ENCODE measurements at places on chromosomes 5 and 9.

GRCh38 chr5:87788416-87788815 is 375.7 kb upstream of the CCNH start:
- no peak for DNase-seq

DNA sequence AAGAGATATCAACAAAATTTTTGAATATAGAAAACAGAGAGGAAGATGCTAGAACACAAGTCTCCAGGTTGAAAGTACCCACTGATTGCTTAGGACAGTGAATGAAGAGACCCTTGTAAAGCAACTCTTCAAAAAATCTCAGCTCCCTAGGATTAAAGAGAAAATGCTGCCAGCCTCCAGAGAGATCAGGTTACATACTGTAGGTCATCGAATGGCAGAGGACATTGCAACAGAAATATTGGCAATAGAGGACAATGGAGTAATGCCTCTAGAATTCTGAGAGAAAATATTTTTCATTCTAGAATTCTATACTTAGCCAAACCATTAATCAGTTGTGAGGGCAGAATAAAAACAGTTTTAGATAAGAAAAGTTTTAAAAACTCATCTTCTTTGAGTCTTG is 43.1 kb upstream of the ELL2 start:
- no peak for DNase-seq

- DNase-seq, result no peak
Observed at GRCh38 chr9:104900871-104901270, 27.1 kb downstream of the ABCA1 start.

DNA sequence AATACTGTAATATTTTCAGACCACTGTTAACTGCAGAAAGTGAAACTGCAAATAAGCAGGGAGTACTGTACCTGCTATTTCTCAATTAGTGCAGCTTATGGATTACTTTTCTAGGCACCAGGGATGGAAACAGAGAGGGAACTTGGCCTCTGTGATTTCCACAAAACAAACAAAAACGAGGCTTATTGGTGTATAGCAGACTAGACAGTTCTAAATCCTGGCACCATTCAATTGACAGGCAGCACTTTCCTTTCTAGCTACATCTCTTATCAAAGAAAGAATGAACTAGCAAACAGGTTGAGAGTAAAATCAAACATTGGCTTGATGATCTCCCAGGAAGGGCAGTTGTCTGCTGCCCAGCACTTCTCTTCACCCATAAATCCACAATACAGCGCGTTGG is 16.0 kb upstream of the IL33 start:
- no peak for DNase-seq

DNA sequence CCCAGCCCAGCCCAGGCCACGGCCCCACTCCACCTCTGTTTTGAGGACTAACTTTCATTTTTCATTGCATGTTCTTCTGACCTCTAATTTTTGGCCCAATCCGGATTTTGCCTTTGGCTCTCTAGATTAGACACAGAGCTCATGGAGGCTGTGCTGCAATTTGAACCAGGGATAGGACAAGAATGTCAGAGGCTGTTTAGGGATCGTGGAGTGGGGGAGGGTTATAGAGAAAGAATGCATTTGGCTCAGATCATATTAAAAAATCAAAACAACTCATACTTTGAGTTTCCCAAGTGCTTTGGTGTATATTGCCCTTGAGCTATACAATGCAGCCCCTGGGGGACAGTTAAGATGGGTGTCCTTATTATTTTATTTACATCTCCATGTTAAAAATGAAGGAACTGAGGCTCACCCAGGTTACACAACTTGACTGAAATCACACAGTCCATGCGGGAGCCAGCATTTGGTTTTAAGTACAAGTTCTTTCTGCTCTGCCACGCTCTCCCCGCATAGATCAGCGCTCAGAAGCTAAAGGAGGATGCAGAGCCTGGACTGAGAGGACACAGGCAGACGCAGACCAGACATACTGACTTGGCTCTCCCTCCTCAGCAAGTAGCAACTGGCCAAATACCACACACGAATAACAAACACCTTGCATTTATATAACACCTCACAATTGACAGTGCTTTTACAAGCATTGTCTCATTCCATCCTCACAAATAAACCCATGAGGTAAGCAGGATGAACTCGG is 126.4 kb upstream of the RAI14 start:
- no peak for DNase-seq

DNA sequence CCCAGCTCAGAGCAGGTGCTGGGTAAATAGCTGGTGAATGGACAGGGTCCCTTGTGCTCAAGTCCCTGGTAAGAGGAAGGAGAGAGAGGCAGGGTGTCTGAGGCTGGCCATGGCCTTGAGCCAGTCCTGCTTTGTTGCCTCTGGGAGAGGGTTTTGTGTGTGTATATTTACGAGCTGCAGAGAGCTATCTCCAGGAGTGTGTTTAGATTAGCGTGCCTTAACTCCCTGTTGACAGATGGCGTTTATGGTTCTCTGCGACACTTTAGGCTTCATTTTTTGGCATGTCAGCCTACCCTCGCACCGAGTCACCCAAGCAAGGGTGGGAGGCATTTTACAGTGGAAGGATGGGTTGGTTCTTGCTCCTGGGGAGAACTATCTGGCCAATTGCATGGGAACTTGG is 22.2 kb downstream of the HMCN2 start:
- no peak for DNase-seq

- DNase-seq, result no peak
Observed at GRCh38 chr9:15725953-15726352, 173.1 kb downstream of the CCDC171 start.

DNA sequence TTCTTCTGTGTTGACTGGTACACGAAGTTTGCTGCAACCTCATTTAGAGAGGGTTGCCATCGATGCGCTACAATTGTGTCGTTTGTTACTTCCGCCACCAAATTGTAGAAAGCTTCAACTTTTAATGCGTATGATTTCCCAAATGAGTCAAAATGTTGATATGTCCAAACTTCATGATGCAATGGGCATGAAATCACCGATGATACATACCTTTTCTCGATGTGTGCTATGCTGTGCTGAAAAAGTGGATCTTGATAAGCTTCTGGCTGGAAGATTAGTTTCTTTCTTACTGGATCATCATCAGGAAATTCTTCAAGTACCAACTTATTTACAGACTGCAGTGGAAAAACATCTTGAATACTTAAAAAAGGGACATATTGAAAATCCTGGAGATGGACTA is 65.7 kb downstream of the TMEM38B start:
- DNase-seq, result no peak

- DNase-seq, result no peak
Observed at GRCh38 chr9:136079916-136080246, 15.2 kb downstream of the NACC2 start.

DNA sequence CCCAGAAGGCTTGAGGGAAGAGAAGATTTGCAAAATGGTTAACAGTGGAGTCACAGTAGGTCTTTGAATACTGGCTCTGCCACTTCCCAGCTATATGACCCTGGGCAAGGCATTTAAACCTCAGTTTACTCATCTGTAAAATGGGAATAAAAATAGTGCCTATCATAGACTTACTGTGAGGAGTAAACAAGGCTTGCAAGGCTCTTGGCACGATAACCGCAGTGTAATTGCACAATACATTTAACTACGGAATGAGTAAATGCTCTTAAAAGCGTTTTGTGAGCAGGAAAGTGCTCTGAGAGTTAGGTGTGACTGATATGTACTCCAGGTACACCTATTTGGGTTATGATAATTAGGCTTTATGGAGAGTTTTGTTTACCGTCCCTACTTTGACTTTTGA is 8.4 kb downstream of the SLC36A3 start:
- no peak for DNase-seq

DNA sequence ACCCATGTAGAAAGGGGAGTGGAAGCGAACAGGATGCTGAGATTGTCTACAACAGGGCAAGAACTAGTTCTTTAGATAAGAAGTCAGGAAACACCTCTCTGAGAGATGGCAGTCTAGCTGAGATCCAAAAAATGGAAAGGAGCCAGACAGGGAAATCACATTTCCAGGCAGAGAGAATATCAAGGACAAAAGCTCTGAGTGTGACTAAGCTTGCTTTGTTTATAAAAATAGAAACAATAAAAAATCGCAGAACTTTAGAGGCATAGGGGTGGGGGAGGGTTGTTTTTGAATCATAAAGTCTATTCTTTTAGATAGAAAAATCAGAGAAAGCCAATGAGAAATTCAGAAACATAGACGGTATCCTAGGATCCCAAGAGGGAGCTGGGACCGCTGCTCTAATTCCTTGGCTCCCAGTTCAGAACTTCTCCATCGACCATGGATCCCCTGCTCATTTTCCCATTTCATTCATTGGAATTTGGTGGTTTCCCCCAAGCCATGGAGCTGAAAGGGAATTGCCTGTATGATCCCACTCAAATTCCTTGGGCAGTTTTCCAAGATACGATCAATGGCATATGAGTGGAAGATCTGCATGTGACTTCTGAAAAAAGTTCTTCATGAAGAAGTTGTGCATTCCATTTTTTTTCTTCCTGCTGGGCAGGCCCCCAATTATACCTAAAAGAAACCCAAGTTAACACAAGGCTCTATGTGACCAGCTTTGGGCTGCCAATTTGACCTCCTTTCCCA is 182.0 kb downstream of the GRIA1 start:
- DNase-seq, result no peak

GRCh38 chr5:55904152-55904551 is 53.0 kb downstream of the IL31RA start:
- no peak for DNase-seq

GRCh38 chr5:138705007-138705406 is 48.2 kb upstream of the CTNNA1 start:
- no peak for DNase-seq

All from PC-9 (cell line).